ENCODE measurements at places on chromosomes 2 and 18.

- DNase-seq, result no peak
Observed at GRCh38 chr2:42927334-42928160, 135.2 kb upstream of the HAAO start.

DNA sequence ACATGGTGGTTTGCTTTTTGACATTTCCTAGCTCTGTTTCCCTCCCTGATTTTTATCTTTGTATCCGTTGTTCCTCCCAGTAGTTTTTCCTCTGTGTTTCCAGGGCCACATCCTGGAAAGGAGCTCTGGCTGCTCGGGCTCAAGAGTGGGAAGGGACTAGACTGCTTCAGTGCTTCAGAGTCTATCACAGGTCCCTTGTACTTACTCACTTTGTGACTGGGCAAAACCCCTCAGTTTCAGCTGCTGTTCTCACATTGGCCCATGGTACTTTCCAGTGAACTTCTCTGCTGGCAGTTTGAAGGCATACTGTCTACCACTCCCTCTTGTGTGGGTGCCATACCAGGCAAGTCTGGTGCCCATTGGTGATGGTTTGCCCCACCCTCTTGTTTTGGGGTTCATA, 7.5 kb upstream of the STAMBP start:
- no peak for DNase-seq

GRCh38 chr18:51255693-51256092, 58.2 kb upstream of the MEX3C start:
- no peak for DNase-seq

DNA sequence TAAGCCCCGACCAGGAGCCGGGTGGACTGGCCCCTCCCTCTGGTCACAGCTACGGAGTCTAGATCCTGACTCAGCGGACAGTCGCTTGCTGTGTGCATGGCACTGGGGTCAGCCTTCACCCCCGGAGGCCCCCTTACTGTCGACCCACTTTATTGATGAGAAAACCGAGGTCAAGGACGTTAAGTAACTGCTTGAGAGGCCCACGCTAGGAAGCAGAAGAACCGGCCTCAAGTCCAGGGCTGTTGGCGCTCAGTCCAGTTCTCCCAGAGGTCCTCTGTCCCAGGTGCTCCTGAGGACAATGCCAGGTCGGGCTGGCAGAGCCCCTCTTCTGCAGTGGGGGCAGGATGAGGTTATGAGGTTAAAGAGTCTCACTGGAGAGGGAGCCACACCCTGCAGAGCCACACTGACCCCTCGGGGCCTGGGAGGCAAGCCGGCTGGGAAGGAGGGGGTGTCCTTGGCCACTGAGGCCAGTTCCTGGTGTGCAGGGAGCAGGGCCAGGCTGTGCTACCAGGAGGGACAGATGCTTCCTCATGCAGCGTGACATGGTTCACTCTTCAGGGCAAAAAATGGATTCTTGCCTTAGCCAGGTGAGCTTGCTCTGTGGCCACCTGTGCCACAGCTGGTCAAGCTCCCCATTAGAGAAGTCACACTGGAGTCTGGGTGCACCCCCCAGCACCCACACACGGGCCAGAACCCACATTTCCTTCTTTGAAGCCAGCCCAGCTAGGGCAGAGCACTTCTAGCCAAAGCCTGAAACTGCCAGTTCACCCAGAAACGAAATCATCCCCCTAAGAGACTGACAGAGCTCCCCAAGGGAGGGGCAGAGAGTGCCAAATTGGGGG, 47.3 kb upstream of the HPCAL1 start:
- DNase-seq, result no peak

DNA sequence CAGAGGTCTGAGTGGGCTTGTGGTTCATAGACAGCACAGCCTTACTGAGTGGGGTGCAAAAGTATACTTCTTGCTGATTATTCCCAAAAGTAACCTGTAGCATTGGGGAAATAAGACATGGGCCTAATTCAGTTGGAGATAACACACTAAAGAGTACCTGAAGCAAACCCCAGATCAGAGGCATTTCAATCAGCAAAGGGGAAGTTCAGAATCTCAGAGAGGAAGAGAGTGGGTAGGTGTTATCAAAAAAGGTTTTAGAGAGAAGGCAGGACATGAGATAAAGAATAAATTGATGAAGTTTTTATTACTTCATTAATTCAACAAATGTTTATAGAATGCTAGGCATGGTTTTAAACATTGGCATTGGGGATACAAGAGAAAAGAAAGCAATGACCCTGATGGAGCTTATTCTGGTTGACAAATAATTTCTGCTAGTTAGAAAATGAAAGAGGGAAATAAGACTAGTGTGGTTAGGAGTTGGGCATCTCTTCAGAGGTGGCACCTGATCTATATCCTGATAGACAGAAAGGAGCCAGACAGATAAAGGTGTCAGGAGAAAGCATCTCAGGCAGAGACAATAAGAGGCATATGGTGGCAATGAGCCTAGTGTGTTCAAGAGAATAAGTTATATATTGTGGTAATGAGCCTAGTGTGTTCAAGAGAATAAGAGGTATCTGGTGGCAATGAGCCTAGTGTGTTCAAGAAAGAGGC, 153.8 kb upstream of the SETBP1 start:
- DNase-seq, result no peak

GRCh38 chr2:165633431-165633830, 160.6 kb downstream of the GALNT3 start:
- no peak for DNase-seq

DNA sequence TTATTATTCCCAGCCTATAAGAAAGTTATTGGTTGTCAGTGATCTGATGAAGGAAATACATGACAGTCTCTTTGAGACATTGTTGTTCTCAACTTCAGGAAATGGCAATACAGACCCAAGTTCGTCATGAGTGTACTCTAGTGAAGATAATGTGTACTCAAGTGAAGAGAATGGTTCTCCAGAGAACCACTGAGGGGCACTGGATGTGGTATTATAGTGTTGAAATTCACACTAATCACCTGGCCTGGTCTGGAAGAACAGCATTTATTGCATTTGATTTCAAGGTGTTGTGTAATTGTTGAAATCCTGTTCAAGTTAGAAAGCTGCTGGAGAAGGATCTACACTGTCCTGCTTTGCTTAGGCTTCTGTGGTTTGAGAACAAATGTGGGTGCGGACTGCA, 23.4 kb upstream of the OTX1 start:
- no peak for DNase-seq

DNA sequence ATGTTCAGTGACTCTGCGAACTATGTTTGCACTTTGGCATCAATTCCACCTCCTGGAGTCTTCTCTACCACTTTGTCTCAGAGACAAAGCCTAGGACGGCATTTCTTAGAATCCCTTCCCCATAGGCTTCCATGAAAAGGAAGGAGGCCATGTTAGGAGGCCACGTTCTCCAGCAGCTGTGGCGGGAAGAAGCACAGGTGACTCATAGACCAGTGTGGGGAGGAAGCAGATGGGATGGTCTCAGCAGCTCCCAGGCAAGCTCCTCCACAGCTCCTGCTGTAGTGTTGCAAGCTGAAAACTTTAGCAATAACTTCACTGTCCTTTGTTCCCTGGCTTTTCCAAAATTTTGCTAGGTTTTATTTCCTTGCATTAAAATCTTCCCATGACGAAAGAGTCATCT, 781.3 kb upstream of the ID2 start:
- no peak for DNase-seq

DNA sequence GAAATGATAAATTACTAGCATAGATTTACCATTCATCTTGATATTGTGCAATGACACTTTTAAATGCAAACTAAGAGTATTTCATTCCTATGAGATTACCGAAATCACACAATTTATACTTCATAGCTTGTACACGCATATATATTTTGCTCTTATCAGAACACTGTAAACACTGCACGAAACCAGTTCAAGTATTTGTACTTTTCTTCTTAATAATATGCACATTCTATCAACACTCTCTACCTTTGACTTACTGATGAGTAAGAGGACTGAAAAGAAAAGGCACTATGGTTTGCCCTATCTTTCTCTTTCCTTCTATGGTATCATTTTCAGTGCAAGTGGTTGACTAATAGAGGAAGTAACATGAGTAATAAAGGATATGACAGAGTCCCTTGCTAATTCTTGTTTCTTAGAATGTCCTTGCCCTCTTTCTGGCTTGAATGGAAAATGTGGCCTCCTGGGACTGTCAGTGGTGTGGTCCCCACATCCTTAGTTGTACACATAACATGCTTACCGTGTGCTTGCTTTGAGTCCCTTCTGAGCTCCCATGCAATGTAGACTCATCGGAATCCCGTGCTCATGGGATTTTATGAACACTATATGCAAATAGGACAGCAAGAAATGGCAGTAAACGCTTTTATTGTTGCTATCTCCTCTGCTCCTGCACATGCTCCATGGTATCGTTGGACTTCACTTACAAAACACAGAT, 363.5 kb upstream of the TNP1 start:
- peak; percentile 28 for DNase-seq

- no peak for DNase-seq
Observed at GRCh38 chr2:120559401-120559800, 176.3 kb upstream of the GLI2 start.

DNA sequence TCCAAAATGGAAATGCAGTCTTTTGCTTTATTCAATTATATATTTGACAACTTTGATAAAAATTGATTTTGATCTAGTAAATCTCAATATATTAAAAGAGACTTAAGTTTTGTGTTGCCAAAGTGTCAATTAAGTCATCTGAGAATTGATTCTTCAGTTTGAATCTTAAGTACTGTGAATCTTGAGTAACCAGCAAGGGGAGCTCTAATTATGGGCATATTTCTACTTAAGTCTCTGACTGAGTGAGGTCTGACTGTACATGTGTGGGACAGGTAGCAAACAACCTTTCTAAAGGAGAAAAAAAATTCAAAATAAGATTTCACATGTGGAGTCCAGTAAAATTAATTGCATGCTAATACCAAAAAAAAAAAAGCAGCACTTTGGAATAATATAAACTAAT, 503.7 kb upstream of the SLC8A1 start:
- DNase-seq, result no peak

DNA sequence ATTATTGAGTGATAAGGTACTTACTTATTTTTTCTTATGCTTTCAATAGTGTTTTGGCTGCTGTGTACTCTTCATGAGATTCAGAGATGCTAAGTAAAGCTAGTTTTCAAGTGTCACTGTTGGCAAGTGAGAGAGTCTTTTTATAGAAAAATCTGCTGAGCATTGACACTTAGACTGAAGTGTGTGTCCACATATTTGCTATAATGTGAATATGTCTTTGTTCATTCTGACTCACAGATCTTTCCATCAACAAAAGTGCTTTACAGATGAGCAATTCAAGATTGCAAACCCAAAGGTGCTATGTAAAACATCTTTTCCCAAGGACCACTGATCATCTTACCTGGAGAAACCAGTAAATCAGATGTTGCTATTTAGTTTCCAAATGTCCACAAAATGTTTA, 410.6 kb upstream of the FIGN start:
- DNase-seq, result no peak

DNA sequence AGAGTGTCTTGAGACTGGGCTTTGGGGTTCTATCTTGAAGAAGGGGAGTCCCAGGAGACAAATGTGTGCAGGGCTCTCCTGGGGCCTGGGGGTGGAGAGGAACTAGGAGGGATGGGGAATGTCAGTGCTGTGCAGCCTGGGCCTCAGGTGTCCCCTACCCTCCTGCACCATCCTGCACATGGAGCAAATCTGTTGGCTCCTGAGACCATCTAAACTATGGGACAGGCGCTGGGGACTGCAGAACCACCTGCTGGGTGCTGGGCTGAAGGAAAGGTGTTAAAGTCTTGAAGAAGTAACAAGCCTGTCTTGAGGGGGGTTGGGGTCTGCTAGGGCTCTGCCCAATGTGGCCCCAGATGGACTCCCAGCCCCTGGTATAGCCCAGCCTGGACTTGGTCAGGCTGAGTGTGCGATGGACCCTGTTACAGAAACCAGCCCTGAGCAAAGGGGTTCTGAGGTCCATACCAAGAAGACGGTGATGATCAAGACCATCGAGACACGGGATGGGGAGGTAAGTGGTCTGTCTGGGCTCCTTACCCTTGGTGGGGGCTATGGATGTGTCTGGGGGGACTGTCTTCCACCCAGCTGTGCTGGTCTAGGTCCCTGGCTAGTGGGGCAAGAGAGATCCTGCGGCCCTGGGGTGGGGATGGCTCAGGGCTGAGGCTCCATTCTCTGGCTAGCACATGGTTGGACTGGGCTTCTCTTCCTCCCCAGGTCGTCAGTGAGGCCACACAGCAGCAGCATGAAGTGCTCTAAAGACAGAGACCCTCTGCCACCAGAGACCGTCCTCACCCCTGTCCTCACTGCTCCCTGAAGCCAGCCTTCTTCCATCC, 7.3 kb downstream of the DES start:
- DNase-seq, result no peak

GRCh38 chr2:53740170-53740569, 27.4 kb upstream of the CHAC2 start:
- no peak for DNase-seq

GRCh38 chr2:166117491-166117890, 10.3 kb downstream of the SCN1A start:
- DNase-seq, result no peak

GRCh38 chr2:105887256-105887655, 142.5 kb downstream of the NCK2 start:
- DNase-seq, result no peak

Data from CD4-positive, alpha-beta T cell treated with Interferon alpha-2 for 1 hour (primary cell).